ENCODE measurements at places on chromosomes 6 and 20. TPM values are rescaled to one million over a fixed set of nuclear protein-coding genes. Genes with fewer than 3 reads are reported as not detected.

DNA sequence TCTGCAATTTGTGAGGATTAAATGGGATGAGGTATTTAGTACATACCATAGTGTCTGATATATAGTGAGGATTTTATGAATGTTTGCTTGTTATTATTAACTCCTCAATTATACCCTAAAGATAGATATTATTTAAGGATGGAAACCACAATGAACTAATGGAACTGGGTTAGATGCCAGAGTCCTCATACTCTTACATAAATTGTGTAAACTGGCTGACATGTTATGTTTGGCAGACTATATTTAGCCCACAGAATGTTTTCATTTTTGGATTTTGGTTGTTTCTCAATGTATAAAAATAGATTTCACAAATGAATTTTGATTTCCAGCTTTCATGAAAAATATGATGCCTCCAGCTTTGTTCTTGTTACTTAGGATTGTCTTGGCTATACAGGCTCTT lies 37.6 kb downstream of the HTR1B start:
- DNase-seq = no peak
- no peaks in the 10 kb centered on the region for H3K36me3 ChIP-seq
- H3K4me3 ChIP-seq = no peak overlapping the region
- no peak overlapping the region for H3K27ac ChIP-seq
- H3K4me1 ChIP-seq = no peaks in the 10 kb centered on the region

The PRKN gene
- 17.9 TPM for total RNA-seq

The HSPA1L gene
- total RNA-seq = 0.20 TPM

DNA sequence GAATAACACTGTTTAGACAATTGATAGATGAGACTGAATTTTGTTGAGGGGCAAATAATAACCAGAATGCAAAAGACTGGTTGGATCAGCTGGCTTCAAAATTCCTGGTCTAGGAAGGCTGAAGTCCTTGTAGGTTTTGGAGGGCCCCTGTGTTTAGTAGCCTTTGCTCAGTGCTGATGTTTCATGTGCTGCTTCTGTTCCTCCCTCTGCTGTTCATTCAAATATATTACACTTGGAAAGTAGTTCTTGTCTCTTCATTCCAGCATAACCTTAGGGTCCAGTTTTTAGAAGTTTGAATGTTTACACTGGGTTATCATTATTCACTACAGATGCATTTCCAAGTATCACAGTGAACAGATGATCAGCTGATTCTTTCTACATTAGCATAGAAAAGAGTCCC lies 72.5 kb downstream of the FLRT3 start:
- H3K36me3 ChIP-seq = no peaks in the 10 kb centered on the region
- H3K4me1 ChIP-seq = no peaks in the 10 kb centered on the region
- DNase-seq = no peak
- no peak overlapping the region for H3K27ac ChIP-seq

The CRYBG1 gene
- 5.9 TPM for total RNA-seq

The TCF21 gene
- not detected for total RNA-seq

DNA sequence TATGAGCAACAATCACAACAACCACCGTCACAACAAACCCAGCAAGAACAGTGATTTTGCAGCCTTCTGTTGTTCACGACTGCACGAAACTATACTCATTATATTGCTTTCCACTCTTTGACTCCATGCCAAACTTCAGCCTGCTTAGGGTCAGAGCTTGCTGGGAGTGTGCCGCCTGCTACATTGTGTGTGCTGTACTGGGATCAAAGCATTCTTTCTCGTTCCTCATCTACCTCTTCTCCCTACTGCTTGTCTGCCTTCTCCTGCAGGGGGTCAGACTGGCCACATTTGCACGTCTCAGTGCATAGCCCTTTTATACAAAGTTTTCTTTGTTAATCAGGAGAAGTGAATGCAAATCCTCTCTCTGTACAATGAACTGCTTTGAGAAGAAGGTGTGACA lies 401.6 kb upstream of the CITED2 start:
- H3K4me3 ChIP-seq = no peak overlapping the region
- DNase-seq = no peak
- no peaks in the 10 kb centered on the region for H3K27me3 ChIP-seq
- no peak overlapping the region for H3K27ac ChIP-seq
- no peaks in the 10 kb centered on the region for H3K4me1 ChIP-seq

The GJA1 gene
- 44.1 TPM for total RNA-seq

The OR2J3 gene
- not detected for total RNA-seq

The RAD21L1 gene
- not detected for total RNA-seq

DNA sequence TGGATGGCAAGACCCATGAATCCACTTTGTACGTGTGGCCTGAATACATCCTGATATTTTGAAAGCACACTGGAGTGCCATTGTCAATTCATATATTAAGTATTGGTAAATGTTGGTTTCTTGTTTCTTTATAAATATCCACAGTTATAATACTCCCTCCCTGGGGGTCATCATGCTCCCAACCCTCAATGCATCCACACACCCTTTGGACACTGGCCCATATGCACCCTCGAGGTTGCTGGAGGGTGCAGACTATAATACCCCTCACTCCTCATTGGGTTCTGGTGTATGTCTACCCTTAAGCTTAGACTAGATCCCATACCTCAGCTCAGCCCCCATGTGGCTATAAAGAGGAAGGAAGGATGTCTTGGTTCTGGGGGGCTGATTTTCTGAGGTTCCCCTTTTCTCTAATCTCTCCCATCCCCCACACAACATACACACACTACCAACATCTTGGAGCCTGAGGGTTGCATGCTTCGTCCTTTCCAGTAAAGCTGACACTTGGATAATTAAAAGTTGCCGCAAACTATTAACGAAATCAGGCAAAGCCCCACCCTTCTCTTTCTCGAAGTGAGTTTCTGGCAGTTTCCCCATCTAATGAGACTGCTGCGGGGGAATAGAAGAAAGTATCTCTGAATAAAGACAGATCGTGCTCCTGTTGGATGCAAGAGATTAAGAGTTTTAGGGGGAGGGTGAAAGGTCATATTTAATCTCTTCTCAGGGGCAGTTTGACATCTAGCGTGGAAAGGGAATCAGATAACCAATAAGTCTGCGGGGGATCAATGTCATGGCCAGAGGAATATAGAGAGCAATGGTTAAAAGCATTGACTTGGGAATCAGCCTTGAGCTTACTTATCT lies 7.4 kb downstream of the PIM1 start:
- H3K36me3 ChIP-seq = peaks cover 18% of the 10 kb centered on the region
- no peak overlapping the region for H3K27ac ChIP-seq
- no peak for DNase-seq
- peaks cover 19% of the 10 kb centered on the region for H3K4me1 ChIP-seq

- H3K36me3 ChIP-seq = no peaks in the 10 kb centered on the region
- H3K27me3 ChIP-seq = no peaks in the 10 kb centered on the region
- no peak overlapping the region for H3K4me3 ChIP-seq
- DNase-seq = no peak
- no peaks in the 10 kb centered on the region for H3K4me1 ChIP-seq
Observed at GRCh38 chr6:160330619-160331018, 17.6 kb upstream of the SLC22A3 start.

The RAB23 gene
- total RNA-seq = 19.2 TPM

The MYLK4 gene
- 0.98 TPM for total RNA-seq

The LAMA4 gene
- total RNA-seq = 524 TPM
